ENCODE measurements at places on chromosomes 7 and 10.

- no peak for DNase-seq
These were observed 546.7 kb upstream of the ADARB2 start for GRCh38 chr10:2284071-2284470.

DNA sequence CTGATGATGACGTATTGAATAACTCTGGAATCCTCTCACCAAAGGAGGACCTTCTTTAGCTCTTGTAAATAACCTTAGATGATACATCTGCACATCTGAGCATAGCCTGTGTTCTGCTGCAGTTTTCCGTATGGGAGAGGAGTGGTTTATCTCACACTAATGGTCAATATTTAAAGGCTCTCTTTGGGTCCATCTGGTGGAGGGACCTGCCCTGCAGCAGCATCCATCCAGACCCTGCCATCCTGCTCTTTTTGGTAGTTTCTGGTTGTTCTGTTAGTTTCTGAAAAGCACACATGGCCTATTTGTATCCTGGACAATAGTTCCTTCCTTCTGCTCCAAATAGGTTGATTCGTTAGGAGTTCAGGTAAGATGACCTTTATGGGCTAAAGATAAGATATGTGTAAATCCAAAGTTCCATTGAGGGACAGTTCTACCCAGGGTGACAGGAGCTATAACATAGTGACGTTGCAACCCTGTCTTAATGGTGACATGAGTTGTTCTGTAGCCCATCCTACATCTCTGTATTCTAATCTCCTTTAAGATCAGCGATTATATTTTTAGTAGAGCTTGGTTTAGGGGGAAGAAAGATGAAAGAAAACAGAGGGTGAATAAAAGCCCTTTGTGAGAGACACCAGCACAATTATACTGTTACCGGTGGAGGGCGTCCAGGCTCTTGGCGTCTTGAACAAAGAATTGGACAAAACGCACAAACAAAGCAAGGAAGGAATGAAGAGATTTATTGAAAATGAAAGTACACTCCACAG is 60.0 kb upstream of the KLF14 start:
- no peak for DNase-seq

DNA sequence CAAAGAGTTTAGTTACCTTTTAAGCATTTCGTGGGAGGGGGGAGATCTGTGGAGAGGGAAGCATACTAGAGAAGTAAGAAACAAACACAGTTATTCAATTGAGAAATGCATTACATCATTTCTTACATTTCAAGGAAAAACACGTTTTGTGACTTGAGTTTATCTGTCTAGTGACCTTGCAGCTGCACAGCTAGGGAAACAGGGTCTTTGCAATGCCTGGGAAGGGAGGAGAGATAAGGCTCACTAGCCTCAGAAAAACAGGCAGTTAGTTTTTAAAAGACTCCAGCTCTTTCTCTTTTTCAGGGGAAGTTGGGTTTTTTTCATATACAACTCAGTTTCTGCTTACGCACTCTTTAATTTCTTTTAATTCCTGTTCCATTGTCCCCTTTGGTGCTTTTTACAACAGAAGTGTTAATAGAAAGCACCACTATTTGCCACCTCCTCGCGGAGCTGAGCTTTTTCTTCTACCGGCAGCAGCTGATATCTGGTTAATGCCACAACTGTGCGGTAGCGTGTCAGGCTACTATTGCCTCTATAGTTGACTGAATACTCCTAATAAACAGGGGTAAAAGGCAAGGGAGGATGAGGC is 5.6 kb downstream of the CYP3A43 start:
- no peak for DNase-seq

DNA sequence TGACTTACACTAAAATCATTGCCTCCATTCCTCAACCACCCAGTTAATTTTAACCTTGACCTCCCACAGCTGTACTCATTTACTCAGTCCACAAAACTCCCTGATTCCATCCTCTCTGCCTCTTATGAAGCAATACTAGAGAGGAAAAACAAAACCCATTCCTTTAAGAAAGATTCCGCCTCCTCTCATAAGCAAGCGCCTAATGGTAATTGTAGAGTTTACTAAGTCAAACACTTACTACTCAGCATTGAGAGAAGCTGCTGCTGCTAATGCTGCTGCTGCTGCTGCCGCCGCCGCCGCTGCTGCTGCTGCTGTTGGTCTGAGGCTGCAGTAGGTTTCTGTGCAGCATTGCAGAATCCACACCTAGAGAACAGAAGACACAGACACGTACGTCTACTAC is 2.1 kb upstream of the ADD3 start:
- no peak for DNase-seq

DNA sequence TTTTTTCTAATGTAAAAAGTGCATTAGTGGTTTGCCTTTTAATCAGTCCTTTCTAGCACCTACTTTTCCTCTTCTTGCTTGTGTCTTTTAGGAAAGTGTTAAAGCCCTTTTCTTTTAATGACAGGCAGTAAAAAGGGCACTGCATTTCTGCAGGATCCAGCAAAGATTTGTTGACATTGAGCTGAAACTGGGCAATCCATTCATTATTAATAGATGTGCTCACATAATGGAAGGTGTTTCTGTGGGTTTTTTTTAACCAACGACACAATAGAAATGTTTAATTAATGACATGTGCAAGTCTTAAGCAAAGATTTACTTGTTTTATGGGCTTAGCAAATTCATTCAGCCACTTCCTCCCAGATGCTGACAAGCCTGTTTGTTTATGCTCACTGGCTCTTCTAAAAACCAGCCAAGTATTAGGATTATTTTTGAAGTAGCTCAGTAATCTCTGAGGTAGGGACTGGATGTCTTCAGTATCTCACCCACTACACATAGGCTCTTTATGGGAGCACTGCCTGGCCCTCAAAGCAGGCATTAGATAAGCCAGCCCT is 1201.1 kb downstream of the SORCS1 start:
- DNase-seq: no peak

DNA sequence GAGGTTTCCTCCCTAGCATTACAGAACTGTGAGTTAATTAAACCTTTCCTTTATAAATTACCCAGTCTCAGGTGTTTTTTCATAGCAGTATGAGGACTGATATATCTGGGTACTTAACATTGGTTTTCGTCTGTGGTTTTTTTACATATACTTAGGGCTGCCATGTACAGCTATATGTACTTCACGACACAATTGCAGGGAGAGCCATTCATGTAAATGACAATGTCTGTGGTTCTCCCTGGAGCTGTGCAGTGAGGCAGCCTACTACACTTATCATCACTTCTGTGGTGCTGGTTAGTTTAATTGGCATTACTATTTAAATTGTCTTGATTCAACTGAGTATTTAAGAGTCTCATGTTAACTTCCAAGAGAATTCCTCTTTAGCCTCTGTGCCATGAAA is 40.7 kb downstream of the AVL9 start:
- DNase-seq: no peak

DNA sequence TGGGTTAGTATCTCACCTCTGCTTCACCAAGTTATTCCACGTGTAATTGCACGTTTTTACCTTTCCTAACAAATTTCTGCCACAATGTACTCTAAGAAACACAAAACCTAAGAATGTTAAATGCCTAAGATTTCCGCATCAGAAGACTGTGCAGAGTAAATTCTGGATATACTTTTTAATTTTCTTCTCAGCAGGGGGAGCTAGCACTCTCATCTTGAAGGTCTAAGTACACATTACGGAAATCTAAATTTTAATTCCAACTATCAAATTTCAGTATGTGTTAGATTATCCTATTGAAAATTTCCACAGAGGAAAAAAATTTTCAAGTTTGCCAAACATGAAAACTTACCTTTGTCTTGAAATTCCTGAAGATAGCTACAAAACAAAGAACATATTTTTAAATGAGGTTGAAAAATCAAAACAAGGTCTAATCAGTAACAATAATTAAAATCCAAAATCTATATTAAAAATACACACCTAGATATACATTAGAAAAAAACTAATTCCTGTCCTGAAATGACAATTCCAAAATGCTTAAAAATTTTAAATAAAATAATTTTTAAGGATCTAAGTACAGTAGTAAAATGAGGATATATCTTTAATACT is 10.5 kb downstream of the SKAP2 start:
- no peak for DNase-seq

GRCh38 chr7:2572101-2572842 is 13.5 kb downstream of the IQCE start:
- DNase-seq: no peak

GRCh38 chr7:111787099-111787498 is 224.8 kb upstream of the IMMP2L start:
- DNase-seq: no peak
